ENCODE measurements at places on chromosomes 3 and 15. TPM values are rescaled to one million over a fixed set of nuclear protein-coding genes. Genes with fewer than 3 reads are reported as not detected.
A peak's percentile ranks its signal among the peaks of the same experiment; 100 is the strongest.

GRCh38 chr15:80609512-80609946 lies 85.6 kb upstream of the ABHD17C start:
- no peak overlapping the region for H3K27ac ChIP-seq
- no peak overlapping the region for H3K4me3 ChIP-seq
- no peaks in the 10 kb centered on the region for H3K27me3 ChIP-seq
- DNase-seq: peak; percentile 51
- H3K4me1 ChIP-seq: no peaks in the 10 kb centered on the region

GRCh38 chr3:188573291-188573940 lies 419.5 kb downstream of the LPP start:
- H3K27ac ChIP-seq: no peak overlapping the region
- no peaks in the 10 kb centered on the region for H3K4me1 ChIP-seq
- H3K27me3 ChIP-seq: no peaks in the 10 kb centered on the region

- no peaks in the 10 kb centered on the region for H3K27me3 ChIP-seq
- no peak for DNase-seq
- H3K4me1 ChIP-seq: no peaks in the 10 kb centered on the region
- no peak overlapping the region for H3K4me3 ChIP-seq
Measured at GRCh38 chr3:148451969-148452368, 245.7 kb upstream of the AGTR1 start.

- no peak for DNase-seq
- no peak overlapping the region for H3K27ac ChIP-seq
- no peaks in the 10 kb centered on the region for H3K27me3 ChIP-seq
- H3K4me3 ChIP-seq: no peak overlapping the region
Measured at GRCh38 chr3:134449951-134450350, 35.8 kb downstream of the ANAPC13 start.

GRCh38 chr3:123488645-123489347 lies 39.9 kb upstream of the ADCY5 start:
- no peaks in the 10 kb centered on the region for H3K36me3 ChIP-seq
- no peak overlapping the region for H3K4me3 ChIP-seq
- H3K4me1 ChIP-seq: no peaks in the 10 kb centered on the region
- H3K27ac ChIP-seq: no peak overlapping the region

The OIP5 gene
- total RNA-seq: 2.0 TPM

GRCh38 chr15:44381236-44381635 lies 46.2 kb upstream of the CTDSPL2 start:
- no peak overlapping the region for H3K27ac ChIP-seq
- DNase-seq: peak; percentile 44
- H3K36me3 ChIP-seq: no peaks in the 10 kb centered on the region
- H3K4me3 ChIP-seq: no peak overlapping the region

DNA sequence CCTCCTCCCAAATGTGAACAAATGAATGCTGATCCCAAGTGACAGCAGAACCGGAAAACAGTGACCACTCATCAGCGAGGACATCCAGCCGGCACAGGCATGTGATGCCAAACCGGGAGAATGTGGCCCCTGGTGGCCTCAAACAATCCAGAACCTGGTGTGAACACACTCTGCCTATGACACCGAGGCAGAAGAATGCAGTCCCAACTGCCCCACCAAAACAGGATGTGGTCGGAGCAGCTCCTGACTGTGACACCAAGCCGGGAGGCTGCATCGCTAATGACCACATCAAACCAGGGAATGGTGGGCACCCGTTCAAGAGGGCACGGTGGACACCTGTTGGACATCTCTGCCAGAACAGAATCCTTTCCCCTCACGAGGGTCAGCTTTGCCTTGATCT lies 15.4 kb downstream of the SCN5A start:
- no peaks in the 10 kb centered on the region for H3K36me3 ChIP-seq
- no peak overlapping the region for H3K27ac ChIP-seq
- DNase-seq: peak; percentile 49
- no peaks in the 10 kb centered on the region for H3K27me3 ChIP-seq

- H3K36me3 ChIP-seq: no peaks in the 10 kb centered on the region
- no peak overlapping the region for H3K4me3 ChIP-seq
- peaks cover 24% of the 10 kb centered on the region for H3K27me3 ChIP-seq
- no peak for DNase-seq
Measured at GRCh38 chr3:13881536-13882410, 1.9 kb upstream of the WNT7A start.

- no peaks in the 10 kb centered on the region for H3K4me1 ChIP-seq
- H3K36me3 ChIP-seq: no peaks in the 10 kb centered on the region
- H3K27me3 ChIP-seq: no peaks in the 10 kb centered on the region
- no peak overlapping the region for H3K4me3 ChIP-seq
- no peak for DNase-seq
Measured at GRCh38 chr3:24899901-24900603, 405.4 kb upstream of the THRB start.
